ENCODE measurements at places on chromosomes 4 and X.

DNA sequence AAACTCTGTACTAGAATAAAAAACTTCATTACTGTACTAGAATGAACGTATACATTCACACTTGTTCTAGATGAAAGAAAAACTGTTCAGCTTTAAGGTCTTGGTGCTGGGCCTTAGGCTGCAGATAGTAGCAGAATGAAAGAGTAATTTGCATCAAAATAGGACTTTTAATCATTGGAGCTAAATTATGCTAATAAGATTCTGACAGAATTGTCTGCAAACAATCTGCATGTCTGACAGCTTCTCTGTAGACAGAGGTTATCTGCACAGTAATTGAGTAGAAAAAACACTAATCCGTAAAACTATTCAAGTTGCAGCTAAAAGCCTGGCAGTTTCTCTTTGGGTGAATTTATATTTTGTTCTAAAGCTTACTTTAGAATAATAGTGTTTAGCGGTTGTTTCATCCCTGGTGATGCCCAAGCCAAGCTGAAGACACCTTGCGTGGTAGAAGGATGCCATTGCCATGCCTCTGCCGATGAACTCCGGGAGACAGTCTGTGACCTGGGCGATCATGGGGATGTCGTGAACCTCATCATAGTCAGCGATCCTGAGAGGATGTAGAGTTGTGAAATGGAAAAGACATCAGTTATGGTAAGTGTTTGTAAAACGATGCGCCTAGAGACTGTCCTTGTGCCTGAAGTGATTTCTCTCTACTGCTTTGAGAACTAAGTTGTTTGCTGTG lies 25.3 kb downstream of the LRP2BP start:
- DNase-seq = no peak

GRCh38 chr4:2995546-2996265 lies 32.3 kb downstream of the GRK4 start:
- no peak for DNase-seq

DNA sequence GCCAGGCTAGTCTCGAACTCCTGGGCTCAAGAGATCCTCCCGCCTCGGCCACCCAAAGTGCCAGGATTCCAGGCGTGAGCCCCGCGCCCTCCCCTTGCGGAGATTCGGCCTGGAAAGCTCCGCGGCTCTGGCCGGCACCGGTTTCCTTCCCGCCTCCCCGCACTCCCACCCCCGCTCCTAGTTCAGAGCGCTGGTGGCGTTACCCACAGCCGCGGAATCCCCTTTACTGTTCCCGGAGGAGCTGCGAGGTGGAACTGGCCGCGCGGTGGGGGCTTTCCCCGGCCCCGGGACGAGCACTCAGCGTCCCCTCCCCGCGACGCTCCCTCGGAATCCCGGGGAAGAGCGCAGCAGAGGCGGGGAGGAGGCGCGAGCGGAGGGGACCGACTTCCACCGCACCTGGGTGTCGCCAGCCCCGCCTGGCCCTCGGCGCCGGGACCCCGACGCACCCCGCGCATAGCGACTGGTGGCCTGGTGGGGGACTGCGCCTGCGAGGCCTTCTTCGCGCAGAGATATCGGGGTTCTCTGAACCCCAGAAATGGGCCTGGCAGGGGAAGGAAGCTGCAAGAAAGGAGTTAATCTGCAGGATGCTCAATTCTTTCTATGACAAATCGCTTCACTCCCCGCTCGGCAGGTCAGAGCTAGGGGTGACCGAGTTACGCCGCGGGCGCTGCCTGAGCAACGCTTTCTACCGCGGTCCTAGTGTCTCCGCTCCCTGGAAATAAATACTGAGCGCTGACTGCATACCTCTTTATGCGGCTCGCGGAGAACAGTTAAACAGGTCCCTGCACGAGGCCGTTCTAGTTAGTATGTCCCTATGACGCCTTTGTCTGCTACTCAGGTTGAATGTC lies 14.6 kb upstream of the SLC25A4 start:
- DNase-seq = no peak

DNA sequence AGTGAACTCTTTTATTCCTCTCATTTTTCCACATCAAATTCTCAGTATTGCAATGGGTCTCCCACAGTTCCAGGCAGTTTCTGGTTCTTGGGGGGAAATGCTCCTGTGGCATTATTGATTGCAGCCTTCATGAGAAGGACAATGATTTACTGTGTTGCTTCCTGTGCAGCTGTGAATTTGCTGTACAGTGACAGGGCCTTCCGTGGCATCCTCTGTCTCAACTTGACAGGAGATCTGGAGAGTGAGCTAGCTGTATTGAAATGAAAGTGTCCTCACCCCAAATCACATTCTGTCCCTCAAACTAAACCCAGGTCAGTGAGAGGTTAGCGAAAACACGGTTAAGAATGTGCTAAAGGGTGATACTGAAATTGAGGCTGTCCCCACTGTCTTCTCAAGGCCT lies 77.1 kb upstream of the ATOH1 start:
- DNase-seq = no peak

DNA sequence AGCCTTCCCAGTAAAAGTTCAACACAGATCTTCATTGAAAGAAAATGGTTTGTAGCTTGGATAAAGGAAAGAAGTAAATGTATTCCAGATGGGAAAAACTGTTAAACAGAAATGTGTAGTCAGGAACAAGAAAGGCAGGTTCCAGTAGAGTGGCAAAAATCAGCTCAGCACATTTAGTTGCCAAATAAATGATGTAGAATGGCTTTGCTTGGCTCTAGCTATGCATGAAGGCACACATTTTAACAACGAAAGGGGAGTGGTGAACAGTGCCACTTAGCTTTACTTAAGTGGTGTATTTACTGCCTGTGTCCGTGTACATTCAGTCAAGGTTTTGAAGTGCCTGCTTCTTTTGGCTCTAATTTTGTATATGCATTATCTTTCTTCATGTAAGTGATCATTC lies 644.5 kb upstream of the ATOH1 start:
- DNase-seq = no peak

GRCh38 chr4:156705311-156705710 lies 266.3 kb downstream of the PDGFC start:
- no peak for DNase-seq

GRCh38 chrX:119008110-119008744 lies 33.8 kb downstream of the LONRF3 start:
- DNase-seq = peak; percentile 46

DNA sequence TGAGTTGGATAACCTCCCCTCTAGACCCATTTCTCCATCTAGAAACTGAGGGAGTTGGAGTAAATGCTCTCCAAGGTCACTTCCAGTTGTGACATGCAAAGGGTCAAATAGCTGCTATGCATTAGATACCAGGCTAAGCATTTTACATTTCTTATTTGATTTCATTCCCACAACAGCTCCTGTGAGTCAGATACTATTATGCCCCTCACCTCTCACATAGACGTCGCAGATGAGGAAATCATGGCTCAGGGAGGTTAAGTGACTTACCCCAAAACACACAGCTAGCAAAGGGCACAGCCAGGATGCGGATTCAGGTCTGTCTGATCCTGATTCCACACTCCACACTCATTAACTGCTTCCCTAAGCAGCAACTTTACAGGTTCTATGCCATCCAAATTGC lies 57.7 kb downstream of the PRPS1 start:
- DNase-seq = no peak

DNA sequence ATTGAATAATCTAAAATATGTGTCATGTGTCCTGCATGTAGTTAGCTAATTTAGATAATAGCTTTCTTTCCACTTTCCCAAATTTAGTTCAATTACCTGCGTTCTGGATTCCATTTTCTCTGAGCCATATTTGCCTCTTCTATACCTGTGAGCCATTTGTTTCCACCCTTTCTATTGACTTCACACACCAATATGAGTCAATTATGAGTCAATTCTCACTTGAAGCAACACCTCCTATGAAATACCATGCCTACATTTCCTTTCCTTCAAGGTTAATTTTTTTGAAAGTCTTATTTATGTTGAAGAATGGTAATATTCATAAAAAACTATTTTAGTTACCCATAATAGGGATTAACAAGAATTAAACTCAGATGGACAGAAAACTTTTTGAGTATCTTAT lies 25.8 kb downstream of the NPY2R start:
- no peak for DNase-seq

DNA sequence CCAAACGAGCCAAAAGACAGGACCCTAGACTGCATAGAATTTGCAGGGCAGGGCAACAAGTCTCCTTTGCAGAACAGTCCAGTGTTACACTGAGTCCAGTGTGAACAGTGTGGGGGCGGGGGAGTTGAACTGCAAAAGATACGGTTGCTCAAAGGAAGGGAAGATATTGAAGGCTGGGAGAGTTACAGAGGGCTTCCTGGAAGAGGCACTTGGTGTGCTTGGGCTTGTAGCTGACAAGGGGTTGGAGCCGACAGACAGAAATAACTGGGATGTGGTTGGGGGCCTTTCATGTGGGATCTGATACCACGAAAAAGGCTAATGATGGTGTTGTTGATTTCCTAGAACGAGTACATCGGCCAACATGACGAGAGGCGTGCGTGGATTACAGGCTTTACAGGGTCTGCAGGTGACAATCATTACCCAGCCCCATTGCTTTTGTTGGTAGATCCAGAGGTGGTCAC lies 6.1 kb downstream of the XPNPEP2 start:
- peak; percentile 52 for DNase-seq

- DNase-seq = no peak
Measured at GRCh38 chr4:126440297-126440696, 1125.5 kb downstream of the FAT4 start.

DNA sequence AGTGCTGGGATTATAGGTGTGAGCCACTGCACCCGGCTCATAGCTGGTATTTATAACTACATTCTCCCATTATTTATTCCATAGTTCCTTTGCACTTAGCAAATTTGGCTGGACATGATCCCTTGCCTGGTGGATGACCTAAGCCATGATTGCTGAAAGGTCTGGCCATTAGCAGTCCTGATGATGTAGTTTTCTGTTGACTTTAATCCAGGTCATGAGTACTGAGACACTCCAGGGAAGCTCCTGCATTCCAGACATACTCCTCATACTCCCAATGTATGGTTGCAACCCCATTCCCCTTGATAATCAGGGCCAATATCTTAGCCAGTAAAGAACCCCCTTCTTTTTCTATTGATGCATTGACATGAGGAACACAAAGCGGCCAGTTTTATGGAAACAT lies 24.4 kb upstream of the MGST2 start:
- DNase-seq = no peak

- DNase-seq = no peak
Measured at GRCh38 chrX:68727696-68728095, 80.2 kb downstream of the STARD8 start.

- no peak for DNase-seq
Measured at GRCh38 chrX:122941806-122942205, 242.3 kb upstream of the GRIA3 start.

- DNase-seq = peak; percentile 91
Measured at GRCh38 chrX:7927259-7928167, at the start of gene PNPLA4. Gene PNPLA4, minus strand, starts transcription at chrX:7927413. Its CDS starts 1,294 bp downstream, at chrX:7926119.

- DNase-seq = peak; percentile 12
Measured at GRCh38 chr4:147542229-147542990, 61.5 kb downstream of the EDNRA start.

DNA sequence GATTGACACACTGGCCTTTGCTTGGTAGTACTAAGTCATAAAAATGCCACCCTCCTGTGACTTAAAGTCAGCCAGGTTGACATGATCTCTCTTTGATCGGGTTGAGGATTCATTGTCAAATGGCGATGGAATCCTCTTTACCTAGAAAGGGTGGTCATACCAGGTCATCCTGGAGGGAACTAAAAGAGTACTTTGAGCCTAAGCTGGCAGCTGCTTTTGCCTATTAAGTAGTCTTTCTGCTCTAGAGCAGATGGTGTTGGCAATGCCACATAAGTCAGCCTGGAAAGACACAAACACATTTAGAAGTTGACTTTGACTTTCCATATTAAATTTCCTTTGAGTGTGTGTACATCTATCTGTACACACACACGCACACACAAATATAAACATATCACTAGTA lies 39.2 kb upstream of the C4orf54 start:
- no peak for DNase-seq

GRCh38 chr4:72302981-72303704 lies 265.9 kb downstream of the ADAMTS3 start:
- DNase-seq = peak; percentile 73

DNA sequence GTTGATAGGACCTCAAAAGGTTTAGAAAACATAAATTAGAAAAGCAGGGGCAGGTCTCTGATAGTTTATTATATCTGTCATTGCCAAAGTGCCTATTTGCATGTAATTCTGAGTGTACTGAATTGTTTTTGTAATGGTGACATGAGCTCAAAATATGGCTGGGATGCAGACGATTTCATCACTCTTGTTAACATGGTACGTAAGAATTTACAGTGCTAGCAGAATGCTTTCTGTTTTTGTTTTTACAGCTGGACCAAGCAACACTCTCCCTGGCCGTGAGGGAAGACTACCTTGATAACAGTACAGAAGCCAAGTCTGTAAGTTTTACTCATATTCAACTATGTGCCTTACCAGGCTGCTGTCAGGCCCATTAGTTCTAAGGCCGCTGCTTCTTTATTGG lies 58.1 kb downstream of the PHEX start:
- no peak for DNase-seq

DNA sequence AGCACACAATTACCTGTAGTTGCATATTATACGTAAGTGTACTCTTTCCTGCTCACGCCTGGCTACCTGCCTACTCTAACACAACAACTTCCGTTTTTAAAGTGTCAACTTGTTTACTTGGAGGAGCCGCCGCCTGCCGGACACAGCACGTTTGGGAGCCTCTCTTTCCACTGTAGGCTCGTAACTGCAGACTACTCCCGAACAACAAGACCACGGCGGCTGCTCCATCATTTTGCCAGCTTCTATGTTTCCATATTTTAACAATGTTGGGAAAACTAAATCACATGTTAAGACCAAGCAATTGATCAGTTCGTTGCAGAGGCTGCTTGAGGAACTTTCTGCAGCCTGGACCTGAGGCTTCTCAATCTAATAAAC lies 841 bp downstream of the MTNR1A start:
- no peak for DNase-seq

DNA sequence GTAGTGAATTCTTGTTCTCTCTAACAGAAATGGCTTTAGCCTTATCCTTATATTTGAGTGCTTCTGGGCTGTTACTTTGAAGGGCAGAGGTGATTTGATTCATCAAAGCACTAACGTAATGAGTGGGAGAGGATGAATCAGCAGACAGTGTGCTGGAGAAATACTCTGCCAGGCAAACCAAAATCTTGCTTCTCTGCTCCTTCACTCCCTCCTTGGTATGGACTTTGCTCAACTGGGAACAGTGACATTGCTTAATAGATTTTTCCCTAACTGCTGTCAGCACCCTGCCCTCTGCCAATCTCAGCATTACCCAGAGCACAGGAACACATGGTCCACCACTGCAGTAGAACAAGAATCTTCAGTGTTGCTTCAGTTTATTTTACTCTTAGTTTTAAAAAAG lies 56.0 kb downstream of the PDLIM5 start:
- peak; percentile 72 for DNase-seq

DNA sequence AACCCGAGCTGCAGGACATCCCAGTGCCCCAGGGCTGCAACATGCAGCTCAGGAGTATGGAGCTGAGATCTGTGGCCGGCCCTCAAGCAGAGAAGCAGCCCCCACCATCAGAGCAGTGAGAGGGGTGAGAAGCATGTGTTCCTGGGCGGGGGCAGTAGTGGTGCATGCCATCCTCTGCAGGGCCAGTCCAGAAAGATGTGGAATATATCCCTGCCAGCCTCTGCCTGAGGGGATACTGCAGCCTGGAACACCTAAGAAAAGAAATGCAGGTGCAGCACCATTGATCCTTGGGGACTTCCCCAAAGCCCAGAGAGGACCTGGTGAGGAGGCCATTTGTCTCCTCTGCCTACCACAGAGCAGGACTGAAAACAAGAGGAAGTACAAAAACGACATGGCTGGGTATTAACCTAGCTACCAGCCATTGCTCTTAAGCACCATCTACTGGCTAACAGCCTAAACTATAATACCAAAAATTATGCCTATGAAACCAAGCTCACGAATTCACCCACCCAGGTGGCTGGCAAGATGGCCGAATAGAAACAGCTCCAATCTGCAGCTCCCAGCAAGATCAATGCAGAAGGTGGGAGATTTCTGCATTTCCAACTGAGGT lies 158.8 kb downstream of the ADGRA3 start:
- peak; percentile 79 for DNase-seq

Measured in OCI-M1 (cell line).